Hepatic stellate cell (primary cell): ENCODE measurements at places on chromosomes 12 and 14.

DNA sequence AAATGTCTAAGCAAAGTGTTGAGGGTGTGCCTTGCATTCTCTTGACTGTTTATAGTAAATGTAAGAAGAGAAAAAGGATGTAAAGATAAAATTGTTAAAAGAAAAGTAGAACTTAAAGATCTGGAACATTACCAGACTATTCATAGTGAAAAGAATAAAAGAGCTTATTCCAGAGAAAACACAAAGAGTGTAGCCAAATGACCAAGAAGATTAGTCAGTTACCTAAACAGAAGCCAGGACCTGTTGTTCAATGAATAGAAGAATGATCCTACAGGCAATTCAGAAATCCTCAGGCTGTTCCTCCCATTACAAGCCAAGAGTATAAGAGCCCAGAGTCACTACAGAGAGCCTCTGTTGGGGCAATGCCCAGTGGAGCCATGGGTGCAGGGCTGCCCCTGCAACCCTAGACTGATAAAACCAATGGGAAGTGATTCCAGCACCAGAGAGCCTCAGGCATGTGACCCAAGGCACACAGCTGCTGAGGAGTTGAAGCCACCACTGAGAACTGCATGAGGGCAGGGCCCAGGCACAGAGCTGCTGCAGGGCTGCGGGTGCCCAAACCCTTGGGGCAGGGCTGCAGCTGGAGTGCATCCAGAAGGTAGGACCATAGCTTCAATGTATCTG, 91.1 kb upstream of the SLC38A4 start:
- DNase-seq = no peak

GRCh38 chr12:68871921-68872320, 61.0 kb downstream of the CPM start:
- no peak for DNase-seq

- no peak for DNase-seq
Observed at GRCh38 chr12:105229371-105229770, 6.6 kb downstream of the APPL2 start.

GRCh38 chr12:43273467-43273866, 278.5 kb downstream of the ADAMTS20 start:
- no peak for DNase-seq

- no peak for DNase-seq
Observed at GRCh38 chr14:68940614-68941185, 38.4 kb downstream of the ACTN1 start.

DNA sequence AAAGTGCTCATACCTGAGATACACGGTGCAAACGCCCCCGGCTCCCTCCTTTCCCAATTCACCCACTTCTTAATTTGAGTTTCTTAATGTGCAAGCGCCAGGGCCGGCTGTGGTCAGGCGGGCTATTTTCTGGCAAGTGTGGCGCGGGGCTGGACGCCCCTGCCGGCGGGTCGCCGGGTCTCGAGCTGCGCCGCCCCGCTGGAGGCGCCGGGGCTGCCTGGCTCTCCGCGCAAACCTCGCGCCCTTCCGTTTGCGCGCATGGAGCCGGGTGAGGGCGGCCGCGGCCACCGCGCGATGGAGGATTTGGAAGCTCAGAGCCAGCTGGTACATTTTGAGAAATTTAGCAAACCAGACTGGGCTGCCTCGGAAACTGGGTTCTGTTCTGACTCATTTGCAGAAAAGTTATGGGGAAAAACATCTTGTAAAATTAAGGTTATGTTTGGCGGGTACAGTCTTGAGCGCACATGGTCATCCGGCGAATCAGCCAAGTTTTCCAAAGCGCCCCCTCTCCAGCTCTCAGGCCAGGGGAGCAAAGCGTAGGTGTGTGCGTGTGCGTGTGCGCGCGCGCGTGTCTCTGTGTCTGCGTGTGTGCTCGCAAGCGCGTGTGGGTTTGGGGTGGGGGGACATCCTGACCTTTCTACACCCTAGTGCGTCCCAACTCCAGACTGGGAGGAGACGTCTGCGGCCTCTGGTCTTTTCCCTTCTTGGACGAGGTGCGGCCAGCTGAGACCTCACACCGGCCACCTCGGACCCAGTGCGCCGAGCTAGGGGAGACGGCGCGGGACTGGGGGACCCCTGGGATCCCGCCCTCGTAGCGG, 6.5 kb upstream of the OTX2 start:
- DNase-seq = no peak

DNA sequence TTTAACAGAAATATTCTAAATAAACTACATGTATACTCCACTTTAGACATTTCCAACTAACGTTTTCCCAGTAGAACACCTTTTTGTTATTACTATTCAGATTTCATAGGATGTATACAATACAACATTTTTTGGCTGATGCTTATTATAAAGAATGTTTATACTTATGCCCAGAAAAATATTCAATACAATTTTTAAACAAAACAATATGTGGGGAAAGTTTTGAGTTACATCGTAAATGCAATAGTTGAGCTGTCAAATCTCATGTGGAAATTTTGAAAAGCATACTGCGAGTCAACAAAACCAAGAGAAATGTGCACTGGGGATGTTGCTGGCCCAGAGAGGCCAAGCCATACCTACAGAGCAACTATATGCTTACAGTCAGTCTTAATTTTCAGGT, 18.2 kb upstream of the MON2 start:
- DNase-seq = no peak

DNA sequence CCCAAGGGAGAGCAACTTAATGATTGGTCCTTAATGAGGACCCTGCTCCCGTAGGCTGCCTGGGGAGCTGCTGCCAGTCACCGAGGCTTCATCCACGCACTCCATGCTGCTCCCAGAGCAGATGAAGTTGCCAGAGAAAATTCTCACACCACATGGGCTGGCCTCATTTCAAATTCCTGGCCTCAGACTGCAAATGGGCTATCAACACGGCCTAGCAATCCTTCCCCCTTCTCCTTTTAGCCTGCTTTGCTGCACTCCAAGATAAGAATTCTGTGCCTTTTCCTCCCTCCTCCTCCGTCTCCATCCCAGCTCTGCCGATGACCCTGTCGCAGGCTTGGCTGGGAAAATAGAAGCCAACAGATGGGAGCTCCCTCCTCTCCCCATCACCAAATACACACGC, 10.8 kb upstream of the DGLUCY start:
- no peak for DNase-seq

DNA sequence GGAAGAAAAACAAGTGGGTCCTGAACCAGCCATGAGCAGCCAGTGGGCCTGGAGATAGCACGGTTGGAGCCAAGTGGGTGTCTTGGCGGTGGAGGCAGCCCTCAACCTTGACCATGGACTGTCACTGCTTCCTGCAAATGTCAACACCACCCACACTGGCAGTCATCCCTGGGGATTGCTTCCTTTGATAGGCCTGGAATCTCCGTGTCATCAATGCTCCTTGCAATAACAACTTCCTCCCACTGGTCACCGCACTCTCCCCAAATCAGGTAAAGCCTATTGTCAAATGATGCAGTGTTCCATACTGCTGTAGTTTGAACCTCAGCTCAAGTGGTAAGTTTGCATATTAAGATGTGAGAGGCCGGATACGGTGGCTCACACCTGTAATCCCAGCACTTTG, 129.1 kb downstream of the NTF3 start:
- DNase-seq = no peak

DNA sequence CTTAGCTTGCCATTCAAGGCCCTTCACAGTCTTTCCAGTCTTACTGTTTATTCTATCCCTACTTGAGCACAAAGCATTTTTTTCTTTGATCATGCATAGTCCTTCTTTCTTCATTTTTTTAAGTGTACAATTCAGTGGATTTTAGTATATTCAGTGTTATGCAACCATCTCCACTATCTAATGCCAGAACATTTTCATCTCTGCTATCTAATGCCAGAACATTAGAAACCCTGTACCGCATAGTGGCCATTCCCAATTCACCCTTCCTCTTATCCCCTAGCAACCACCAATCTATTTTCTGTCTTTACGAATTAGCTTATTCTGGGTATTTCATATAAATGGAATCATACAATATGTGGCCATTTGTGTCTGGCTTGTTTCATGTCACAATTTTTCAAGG, 13.4 kb downstream of the LPCAT3 start:
- DNase-seq = no peak

GRCh38 chr12:9717070-9717925, 15.6 kb downstream of the CLECL1 start:
- DNase-seq = no peak

DNA sequence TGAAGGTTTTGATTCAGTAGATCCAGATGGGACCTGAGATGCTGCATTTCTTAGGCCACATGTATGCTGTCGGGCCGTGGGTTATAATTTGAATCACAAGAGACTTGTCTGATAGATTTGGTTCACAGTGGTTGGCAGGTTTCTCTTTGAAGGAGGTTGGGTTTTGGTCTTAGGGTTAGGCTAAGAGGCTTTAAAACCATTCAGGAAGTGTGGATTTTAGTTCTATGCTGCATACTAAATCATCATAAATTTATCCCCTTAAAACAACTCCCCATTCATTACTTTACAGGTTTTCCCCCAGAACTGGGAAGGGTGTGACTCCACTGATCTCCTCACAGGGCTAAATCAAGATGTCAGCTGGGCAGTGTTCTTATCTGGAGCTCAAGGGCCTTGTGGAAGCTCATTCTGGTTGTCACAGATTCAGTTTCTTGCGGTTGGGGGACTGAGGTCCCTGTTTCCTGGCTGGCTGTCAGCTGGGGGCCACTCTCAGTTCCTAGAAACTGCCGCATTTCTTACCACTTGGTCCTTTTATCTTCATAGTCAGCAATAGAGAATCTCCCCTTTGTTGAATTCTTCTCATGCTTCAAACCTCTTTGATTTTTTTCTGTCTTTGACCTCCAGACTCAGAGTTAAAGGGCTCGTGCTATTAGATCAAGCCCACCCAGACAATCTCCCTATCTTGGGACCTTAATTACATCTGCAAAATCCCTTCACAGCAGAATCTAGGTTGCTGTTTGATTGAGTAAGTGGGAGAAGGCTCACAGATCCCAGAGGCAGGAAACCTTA, 20.6 kb upstream of the PCNX1 start:
- no peak for DNase-seq

DNA sequence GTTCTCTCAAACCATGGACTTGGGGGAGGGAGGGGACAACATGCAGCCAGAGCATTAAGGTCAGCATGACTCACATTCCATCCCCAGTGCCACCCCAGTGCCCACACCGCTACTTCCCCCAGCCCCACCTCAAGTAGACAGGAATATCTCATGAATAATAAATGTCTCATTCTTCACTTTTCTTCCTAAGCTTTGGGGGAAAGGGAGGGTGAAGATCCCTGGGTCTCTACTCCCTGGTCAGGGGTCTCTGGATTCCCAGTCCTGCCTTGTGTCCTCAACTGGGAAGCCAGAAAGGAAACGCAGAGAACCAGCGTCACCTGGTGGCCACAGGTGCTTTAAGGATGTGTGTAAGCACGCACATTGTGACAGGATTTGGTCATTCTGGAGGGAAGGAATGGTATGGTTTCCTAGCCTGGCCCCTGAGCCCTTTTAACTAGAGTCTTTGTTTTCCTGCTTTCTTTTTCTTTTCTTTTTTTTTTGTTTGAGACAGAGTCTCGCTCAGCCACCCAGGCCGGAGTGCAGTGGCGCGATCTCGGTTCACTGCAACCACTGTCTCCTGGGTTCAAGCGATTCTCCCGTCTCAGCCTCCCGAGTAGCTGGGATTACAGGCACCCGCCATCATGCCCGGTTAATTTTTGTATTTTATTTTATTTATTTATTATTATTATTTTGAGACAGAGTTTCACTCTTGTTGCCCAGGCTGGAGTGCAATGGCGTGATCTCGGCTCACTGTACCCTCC, 3.4 kb downstream of the GPR84 start:
- DNase-seq = peak; percentile 47

- peak; percentile 19 for DNase-seq
Observed at GRCh38 chr14:70789361-70789760, 20.0 kb downstream of the MAP3K9 start.

DNA sequence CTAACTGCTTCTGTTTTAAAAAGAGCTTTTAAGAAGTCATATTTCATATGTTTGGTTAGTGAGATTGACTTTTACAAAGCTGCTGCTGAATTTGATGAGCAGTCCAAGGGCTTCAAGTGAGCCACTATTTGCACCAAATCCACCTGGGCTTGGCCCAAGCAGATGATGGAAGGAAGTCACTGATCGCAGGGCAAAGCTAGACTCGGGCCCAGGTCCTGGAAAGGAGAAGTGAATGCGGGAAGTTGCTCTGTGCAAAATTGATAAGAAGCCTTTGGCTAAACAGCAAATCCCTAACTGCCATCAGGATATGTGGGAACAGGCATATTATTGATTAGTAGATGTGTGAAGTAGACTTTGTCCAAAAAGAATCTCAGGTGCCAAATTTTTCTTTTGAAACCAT, 30.5 kb downstream of the PLXNC1 start:
- DNase-seq = no peak

DNA sequence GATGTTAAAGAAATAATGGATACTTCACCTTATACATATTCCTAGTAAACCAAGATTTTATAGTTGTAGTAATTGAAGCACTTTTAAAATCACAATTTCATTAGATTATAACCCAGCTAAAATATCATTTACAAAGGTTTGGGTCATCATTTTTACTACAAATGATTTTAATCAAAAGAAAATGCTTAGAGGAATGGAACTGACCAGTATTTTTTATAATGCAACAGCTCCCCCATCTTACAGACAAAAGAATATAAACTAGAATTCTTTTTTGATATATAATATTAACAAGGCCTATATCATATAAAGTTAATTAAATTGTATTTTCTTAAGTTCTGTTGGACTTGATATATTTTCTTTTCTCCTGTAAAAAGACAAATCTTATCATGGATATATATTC, 20.4 kb upstream of the LRFN5 start:
- DNase-seq = no peak

DNA sequence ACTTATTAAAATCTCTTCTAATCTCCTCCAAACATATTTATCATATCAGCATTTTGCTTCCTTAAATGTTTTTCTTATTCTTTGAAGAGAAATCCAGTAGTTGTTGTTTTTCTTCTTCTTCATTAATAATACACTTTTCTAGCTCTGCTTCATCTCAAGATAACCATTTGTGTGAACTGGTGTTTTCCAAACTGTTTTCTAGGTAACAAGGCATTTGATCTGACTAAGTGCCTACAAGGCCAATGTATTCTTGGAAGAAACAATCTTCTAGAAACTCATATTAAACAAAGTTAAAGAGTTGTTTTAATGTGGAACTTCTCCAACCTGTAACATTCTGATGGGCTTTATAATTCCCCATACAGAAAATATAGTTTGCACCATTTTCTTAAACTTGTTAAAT, 30.8 kb upstream of the IFNG start:
- DNase-seq = no peak

DNA sequence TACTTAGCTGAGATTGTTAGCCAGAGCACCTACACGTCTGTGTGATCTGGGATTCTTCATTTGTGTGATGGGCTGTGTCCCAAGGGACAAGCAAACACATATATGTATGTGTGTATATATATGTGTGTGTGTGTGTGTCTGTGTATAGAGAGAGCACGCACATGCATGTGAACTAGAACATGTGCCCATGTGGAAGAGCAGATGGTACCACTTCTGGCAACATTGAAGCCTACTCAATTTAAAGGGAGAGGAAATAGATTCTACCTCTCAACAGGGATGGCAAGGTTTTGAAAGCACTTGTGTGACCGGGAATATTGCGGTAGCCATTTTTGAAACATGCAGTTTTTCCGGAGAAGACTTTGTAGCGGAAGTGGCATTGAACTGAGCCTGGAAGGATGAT, 1.4 kb downstream of the TOMM20L start:
- DNase-seq = no peak

- DNase-seq = no peak
Observed at GRCh38 chr12:45948546-45948945, 41.8 kb downstream of the SCAF11 start.

- no peak for DNase-seq
Observed at GRCh38 chr12:65584016-65584415, 240.3 kb upstream of the HMGA2 start.

GRCh38 chr12:116048879-116049278, 228.6 kb downstream of the MED13L start:
- DNase-seq = no peak
